ENCODE measurements at places on chromosomes 6 and 20.

DNA sequence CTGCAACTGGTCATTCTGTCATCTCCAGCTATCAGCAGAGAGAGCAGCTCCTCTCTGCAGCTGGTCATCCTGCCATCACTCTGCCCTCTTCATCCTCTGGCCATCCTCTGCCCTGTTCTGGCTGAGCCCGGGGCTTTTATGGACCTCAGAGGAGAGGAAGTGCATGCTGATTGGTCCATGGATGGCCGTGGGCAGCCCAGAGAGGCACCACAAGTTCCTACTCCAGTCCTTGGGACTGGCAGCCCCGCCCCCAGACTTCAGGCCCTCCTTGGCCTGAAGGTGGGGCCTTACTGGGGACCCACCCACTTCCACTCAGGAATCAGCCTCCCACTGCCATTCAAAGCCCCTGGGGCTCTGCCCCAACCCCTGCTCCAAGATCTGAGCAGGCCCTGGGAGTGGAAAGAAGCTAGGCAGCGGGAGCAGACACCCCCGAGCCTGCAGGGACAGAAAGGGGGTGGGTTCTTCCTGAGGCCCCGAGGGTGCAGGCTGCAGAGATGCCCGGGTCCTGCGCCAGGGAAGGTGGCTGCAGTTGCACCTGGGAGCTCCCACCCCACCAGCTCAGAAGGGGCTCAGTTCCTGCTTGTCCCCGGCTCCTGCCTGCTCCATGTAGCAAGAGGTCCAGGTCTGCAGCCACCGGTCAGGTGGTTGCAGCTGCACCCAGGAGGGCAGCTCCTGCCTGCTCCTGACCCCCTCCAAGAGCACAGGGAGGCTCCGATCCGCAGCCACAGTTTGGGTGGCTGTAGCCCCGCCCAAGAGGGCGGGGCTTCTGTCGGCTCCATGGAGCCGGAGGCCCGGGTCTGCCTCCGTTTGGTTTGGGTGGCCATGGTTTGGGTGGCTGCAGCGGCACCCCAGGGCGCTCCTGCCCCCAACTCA lies 34.1 kb upstream of the HMGA1 start:
- no peak for DNase-seq

- no peak for DNase-seq
These were observed 43.6 kb downstream of the HACE1 start for GRCh38 chr6:104816125-104816524.

DNA sequence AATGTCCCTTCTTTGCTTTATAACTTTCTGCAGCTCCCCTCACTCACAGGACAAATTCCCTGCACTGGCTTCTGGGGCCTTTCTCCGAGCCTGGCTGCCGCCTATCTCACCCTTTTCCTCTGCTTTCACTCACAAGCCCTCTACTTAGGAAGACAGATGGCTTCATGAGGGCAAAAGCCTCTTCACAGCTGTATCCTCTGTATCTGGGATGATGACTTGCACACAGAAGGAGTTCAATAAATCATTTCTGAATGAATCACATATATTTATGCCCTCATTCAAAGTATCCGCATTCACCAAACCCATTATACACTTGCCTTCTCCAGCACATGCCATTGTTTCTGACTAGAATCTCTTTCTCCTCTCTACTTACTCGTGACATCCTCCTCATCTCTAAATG lies 159.0 kb upstream of the RIPOR2 start:
- no peak for DNase-seq

DNA sequence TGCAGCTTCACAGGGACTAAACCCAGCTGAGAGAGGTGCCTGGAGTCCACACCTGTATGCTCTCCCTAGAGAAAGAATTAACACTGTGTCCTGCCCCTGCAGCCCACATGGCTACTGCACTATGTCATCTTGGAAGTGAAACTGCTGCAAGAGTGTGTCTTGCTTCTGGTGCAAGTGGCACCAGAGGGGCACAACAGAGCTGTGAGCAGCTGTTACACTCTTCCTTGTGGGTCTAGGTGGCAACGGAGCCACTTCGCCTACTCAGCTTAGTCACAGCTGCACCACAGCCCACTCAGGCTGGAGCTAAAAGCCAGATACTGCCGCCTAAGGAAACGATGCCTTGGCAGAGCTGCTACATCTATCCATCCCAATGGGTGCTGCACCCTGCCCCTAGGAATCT lies 391.4 kb downstream of the COL12A1 start:
- no peak for DNase-seq

- no peak for DNase-seq
These were observed 43.0 kb upstream of the TMEM200A start for GRCh38 chr6:130322673-130323268.

- peak; percentile 84 for DNase-seq
These were observed 21.0 kb downstream of the C6orf89 start for GRCh38 chr6:36906539-36907325.

DNA sequence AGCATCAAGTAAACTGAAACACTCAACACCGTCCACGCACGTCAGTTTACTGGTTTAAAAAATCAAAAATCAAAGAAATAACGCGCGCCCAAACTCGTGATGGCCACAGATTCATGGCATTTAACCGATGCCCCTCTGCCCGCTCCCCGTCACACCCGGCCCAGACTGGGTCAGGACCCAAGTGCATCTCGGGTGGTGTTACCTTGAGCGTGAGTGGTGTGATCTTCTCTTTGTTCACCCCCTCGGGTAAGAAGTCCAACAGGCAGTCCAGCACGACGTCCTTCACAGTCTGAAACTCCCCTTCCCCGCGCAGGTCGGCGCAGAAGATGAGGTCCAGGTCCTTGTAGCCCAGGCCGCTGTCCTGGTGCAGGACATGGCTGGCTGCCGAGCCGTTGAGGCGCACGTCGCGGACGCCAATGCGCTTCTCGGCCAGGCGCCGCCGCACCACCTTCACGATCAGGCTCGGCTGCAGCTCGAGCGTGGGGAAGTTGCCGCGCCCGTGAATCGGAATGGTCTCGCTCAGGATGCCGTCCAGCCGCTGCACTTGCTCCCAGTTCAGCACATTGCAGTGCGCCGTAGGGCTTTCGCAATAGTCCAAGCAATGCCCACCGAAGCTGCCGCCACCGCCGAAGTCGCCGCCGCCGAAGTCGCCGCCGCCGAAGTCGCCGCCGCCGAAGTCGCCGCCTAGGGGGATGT lies 945 bp downstream of the TENT5A start:
- DNase-seq, result peak; percentile 87

DNA sequence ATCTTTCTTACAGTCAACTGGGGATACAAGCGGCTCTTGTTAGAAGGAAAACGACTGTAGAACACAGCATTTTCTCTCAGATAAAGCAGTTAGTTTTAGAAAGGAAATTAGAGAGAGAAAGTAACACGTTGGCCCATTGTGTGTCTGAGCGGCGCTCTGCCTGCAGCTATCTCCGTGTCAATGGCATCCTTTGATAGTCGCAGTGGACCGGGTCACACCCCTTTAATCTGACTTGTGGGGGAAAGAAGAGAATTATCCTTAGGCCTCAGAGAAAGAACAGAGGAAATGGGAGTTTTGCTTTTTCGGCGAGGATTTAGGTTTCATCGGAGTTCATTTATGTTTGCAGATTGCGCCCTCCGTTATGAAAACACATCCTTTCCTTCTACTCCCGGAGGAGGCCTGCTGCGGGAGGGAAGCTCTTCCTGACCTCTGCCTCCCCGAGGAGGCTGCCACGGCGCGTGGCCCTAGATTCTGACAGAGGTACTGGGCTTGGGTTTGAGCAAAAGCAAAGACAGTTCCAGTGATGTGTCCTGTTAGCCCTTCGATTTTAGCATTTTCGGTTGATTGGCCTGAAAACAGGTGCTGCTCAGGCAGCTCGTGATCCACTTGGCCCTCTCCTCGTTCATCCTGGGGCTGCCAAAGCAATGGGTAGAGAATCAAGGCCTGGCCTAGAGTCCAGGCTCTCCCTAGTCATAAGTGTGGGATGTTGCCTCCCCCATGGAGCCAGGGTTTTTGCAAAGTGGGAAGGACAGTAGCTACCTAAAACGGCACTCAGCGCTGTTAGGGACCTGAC lies 74.9 kb downstream of the ZDHHC14 start:
- no peak for DNase-seq

DNA sequence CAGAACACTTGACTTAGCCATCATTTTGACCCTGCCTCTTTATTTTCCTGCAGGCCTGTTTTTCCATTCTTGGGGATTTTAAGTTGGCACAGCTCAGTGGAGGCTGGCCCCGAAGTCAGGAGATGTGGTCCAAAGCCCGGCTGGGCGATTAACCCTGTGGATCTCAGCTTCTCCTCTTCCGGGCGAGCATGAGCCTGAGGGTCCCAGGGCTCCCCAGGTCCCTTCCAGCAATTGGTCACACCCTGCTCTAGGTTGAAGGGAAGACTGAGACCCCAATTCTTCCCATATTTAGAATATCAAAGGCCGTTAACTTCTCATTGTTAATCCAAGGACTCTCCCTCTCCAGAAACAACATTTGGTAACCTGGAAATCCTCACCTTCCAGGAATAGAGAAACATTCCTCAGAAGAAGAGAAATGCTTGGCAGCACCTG lies 2.3 kb downstream of the THBS2 start:
- no peak for DNase-seq

- peak; percentile 41 for DNase-seq
These were observed 828 bp downstream of the ADGRB3 start for GRCh38 chr6:68635706-68636513.
